ENCODE measurements at places on chromosomes 11 and 22. TPM values are rescaled to one million over a fixed set of nuclear protein-coding genes. Genes with fewer than 3 reads are reported as not detected.
A peak's percentile ranks its signal among the peaks of the same experiment; 100 is the strongest.

DCHS1 gene
- polyA plus RNA-seq: 6.5 TPM

GRCh38 chr11:35227576-35228327 is 88.8 kb downstream of the CD44 start:
- H3K4me3 ChIP-seq: no peak overlapping the region
- DNase-seq: no peak
- H3K27ac ChIP-seq: no peak overlapping the region
- peaks cover 11% of the 10 kb centered on the region for H3K36me3 ChIP-seq

DNA sequence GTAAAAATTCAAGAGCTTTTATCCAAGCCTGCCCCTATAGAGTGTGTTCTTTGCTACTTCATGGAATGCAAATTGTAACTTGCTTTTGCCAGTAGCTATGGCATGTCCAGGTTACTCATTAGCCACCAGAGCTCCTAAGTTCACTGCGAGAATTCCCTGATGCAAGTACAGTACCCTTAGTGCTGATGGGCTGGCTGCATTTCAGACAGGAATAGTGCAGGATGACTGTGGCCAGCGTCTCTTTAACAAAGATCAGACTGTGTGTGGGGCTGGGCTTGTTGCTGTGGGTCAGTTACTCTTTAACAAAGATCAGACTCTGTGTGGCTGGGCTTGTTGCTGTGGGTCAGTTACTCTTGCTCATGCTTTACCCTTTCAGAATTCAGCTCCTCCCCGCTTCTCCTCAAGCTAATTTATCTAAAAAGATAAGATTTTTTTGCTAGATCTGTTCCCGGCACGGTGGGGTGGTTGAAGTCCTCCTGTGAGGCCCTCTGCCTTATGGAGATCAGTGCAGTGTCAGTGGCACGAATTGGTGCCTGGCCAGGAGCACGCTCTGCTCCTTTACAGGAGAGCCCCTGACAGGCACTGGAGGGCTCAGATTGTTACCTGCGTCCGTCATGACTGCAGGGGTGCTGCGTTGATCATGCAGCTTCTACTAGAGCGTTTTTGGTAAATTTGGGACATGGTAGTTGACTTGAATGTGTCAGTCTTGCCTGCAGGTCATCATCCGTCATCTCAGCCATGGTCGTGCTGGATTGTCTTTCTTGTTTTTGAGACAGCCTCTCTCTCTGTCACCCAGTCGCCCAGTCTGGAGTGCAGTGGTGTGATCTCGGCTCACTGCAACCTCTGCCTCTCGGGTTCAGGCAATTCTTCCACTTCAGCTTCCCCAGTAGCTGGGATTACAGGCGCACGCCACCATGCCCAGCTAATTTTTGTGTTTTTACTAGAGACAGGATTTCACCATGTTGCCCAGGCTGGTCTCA is 27.0 kb downstream of the AP2A2 start:
- no peak overlapping the region for H3K27ac ChIP-seq
- DNase-seq: no peak
- H3K36me3 ChIP-seq: peaks cover 10% of the 10 kb centered on the region
- H3K4me3 ChIP-seq: no peak overlapping the region
- H3K4me1 ChIP-seq: peaks cover 5% of the 10 kb centered on the region

GRCh38 chr22:21961886-21962654 is 9.4 kb upstream of the PPM1F start:
- peaks cover 76% of the 10 kb centered on the region for H3K36me3 ChIP-seq
- no peak overlapping the region for H3K4me3 ChIP-seq
- H3K27ac ChIP-seq: no peak overlapping the region
- no peaks in the 10 kb centered on the region for H3K4me1 ChIP-seq
- no peak for DNase-seq

SCGB1D2 gene
- 6.2 TPM for polyA plus RNA-seq

- no peak for DNase-seq
- no peaks in the 10 kb centered on the region for H3K36me3 ChIP-seq
- H3K27me3 ChIP-seq: peaks cover 2% of the 10 kb centered on the region
- peaks cover 13% of the 10 kb centered on the region for H3K4me1 ChIP-seq
Measured at GRCh38 chr22:46422896-46423295, 87.4 kb downstream of the TRMU start.

DNA sequence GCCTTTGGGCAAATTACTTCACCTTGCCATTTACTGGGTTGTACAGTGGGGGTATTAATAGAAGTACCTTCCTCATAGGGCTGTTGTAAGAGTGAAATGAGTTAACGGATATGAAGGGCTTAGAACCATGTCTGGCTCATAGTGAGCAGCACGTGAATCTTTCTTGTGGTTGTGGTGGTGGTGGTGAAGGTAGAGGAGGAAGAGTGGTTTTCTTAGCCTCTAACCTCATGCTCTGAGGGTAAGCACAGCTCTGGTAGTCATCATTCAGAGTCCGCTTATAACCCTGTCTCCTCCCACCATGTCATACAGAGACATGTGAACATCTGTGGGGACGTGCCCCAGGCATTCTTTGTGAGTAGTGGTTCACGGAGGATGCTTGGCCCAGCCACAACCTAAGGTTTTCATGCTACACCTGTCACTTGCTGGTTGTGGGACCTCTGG is 43.6 kb downstream of the TEAD1 start:
- no peak overlapping the region for H3K27ac ChIP-seq
- H3K27me3 ChIP-seq: peaks cover 5% of the 10 kb centered on the region
- H3K4me3 ChIP-seq: no peak overlapping the region
- H3K4me1 ChIP-seq: peaks cover 13% of the 10 kb centered on the region
- peak; percentile 33 for DNase-seq

GRCh38 chr22:28002181-28002700 is 83.2 kb upstream of the PITPNB start:
- no peaks in the 10 kb centered on the region for H3K36me3 ChIP-seq
- no peak overlapping the region for H3K4me3 ChIP-seq
- H3K27ac ChIP-seq: no peak overlapping the region

DNA sequence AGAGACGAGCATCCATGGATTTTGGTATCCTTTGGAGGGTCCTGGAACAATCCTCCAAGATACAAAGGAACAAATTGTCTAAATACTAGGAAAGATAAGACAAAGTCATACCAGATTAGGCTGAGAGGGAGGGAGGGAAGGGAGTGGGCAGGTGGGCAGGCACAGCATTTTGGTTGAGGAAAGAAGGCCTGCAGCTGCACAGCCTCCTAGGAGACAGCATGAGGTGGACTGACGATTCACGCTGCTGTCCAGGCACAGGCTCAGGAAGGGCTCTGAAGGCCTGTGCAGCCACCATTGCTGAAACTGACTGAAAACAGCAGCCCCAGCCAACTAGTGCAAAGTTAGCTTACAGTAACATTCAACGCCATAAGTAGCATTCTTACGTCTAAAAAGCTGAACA is 64.7 kb downstream of the PACSIN2 start:
- no peaks in the 10 kb centered on the region for H3K36me3 ChIP-seq
- no peak overlapping the region for H3K27ac ChIP-seq
- no peak for DNase-seq

OR51I1 gene
- not detected for polyA plus RNA-seq

Measured in thymus (tissue), 14 donors.